Sigmoid colon (tissue), 7 donors: ENCODE measurements at places on chromosomes 2 and 18. TPM values are rescaled to one million over a fixed set of nuclear protein-coding genes. Genes with fewer than 3 reads are reported as not detected.
A peak's percentile ranks its signal among the peaks of the same experiment; 100 is the strongest.

The MOCOS gene
- 0.68 TPM for total RNA-seq

The EVX2 gene
- total RNA-seq, result 1.9 TPM

The TMEM178A gene
- 1.1 TPM for total RNA-seq

- no peaks in the 10 kb centered on the region for H3K27me3 ChIP-seq
- no peaks in the 10 kb centered on the region for H3K4me1 ChIP-seq
- H3K36me3 ChIP-seq, result no peaks in the 10 kb centered on the region
- peak overlapping the region; percentile 82 for H3K27ac ChIP-seq
- no peak overlapping the region for H3K4me3 ChIP-seq
Observed at GRCh38 chr2:98508709-98509066, 64.0 kb downstream of the INPP4A start.

DNA sequence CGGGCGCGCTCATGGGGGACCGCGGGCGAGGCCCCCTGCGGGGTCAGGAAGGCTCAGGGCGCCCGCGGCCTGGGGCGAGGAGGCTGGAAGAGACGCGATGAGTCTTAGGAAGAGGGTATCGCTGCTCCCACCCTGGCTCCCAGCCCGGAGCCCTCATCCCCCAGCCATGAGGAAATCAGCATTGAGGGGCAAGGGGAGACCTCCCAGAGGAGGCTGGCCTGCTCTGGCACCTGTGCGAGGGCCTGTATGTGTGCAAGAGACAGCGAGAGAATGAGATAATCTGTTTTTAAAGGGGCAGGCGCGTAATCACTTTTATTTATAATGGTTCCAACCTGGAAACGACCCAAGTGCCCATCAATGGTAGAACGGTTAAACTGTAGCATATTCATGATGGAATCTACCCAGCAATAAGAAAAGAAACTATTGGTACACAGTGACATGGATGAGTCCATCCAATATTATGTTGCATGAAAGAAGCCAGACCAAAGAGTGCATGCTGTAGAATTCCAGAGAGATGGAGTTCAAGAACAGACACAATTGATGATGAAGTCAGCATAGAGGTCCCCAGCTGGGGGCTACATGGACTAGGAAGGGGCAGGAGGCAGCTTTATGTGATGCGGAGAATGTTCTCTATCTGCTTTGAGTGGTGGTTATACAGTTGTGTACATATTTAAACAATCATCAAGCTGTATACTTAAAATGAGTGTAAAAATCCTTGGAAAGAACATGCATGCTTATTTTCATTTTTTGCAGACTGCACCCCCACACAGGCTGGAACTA, 14.4 kb downstream of the FBXO41 start:
- no peak overlapping the region for H3K27ac ChIP-seq
- H3K27me3 ChIP-seq, result peaks cover 51% of the 10 kb centered on the region
- DNase-seq, result no peak

- H3K27ac ChIP-seq, result no peak overlapping the region
- peaks cover 7% of the 10 kb centered on the region for H3K4me1 ChIP-seq
- no peak overlapping the region for H3K4me3 ChIP-seq
- no peak for DNase-seq
- H3K36me3 ChIP-seq, result no peaks in the 10 kb centered on the region
Observed at GRCh38 chr2:22944143-22944542, 440.8 kb upstream of the KLHL29 start.

- no peaks in the 10 kb centered on the region for H3K27me3 ChIP-seq
- no peaks in the 10 kb centered on the region for H3K36me3 ChIP-seq
- DNase-seq, result no peak
- H3K4me3 ChIP-seq, result no peak overlapping the region
- H3K4me1 ChIP-seq, result no peaks in the 10 kb centered on the region
- no peak overlapping the region for H3K27ac ChIP-seq
Observed at GRCh38 chr2:140863713-140864112, 1267.1 kb downstream of the LRP1B start.

- H3K27ac ChIP-seq, result no peak overlapping the region
- no peaks in the 10 kb centered on the region for H3K4me1 ChIP-seq
- H3K27me3 ChIP-seq, result no peaks in the 10 kb centered on the region
- H3K4me3 ChIP-seq, result no peak overlapping the region
- no peak for DNase-seq
Observed at GRCh38 chr18:59802031-59802430, 97.8 kb upstream of the PMAIP1 start.

- no peak for DNase-seq
Observed at GRCh38 chr2:135694711-135695110, 46.9 kb upstream of the UBXN4 start.

DNA sequence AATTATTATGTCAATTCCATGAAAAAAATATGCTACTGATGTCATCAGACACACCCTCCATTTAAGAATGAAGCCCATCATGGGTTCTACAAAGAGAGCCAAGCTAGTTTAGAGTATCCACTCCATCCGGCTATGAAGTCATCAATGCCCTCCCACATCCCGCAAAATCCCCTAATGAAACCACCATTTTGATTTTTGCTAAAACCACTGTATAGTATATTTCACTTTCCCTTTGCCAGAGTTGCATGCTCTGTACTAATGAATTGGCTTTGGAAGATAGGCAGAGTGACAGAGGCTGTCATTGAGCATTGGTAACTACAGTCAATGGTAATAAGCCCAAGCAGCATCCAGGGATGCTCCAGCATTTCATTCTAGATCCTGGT, 118.6 kb downstream of the ANKRD44 start:
- H3K27ac ChIP-seq, result no peak overlapping the region
- H3K36me3 ChIP-seq, result no peaks in the 10 kb centered on the region
- no peak for DNase-seq
- H3K4me1 ChIP-seq, result peaks cover 57% of the 10 kb centered on the region

GRCh38 chr2:12110481-12110880, 364.0 kb downstream of the LPIN1 start:
- no peak overlapping the region for H3K27ac ChIP-seq
- H3K36me3 ChIP-seq, result no peaks in the 10 kb centered on the region
- H3K4me3 ChIP-seq, result no peak overlapping the region
- peaks cover 12% of the 10 kb centered on the region for H3K4me1 ChIP-seq
- no peak for DNase-seq
- no peaks in the 10 kb centered on the region for H3K27me3 ChIP-seq
